Fibroblast of skin of abdomen (primary cell): ENCODE measurements at places on chromosomes 1 and 21.
A peak's percentile ranks its signal among the peaks of the same experiment; 100 is the strongest.

- no peak for DNase-seq
Measured at GRCh38 chr1:31886866-31887265, 51.3 kb downstream of the PTP4A2 start.

- no peak for DNase-seq
Measured at GRCh38 chr1:15042866-15043265, 110.7 kb upstream of the TMEM51 start.

- DNase-seq: no peak
Measured at GRCh38 chr1:39640861-39641260, 1.4 kb upstream of the HEYL start.

- no peak for DNase-seq
Measured at GRCh38 chr1:40980068-40980452, 564 bp downstream of the CTPS1 start.

GRCh38 chr21:30480145-30480544 lies at the start of gene KRTAP19-1:
Gene KRTAP19-1 (minus strand): TSS chr21:30480367. CDS start chr21:30480317, 50 bp downstream.
- no peak for DNase-seq

DNA sequence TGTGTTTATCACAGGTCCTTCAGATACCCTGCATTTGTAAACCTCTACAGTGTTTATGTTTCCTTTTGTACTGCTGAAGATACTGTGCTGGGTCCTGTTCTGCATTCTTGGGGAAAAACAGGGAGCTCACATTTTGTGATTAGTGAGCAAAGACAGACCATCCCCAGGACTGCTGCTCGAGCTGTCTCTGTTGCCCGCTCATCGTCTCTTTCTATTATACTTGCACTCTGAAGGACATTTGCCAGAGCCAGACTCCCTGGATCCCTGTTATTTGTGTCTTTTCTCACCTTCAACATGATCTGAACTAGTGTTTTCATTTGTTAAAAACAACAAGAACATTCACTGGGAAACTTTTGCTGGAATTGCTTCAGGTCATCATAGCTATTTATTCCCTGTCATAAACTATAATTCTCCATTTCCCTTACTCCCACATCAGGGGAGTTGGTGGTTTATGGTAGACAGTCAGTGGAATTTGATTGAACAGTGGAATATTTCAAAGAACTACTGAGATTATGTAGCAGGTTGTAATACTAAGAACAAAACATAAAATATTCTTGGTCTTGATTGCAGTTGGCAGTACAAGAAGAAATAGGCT lies 53.0 kb downstream of the PRRX1 start:
- DNase-seq: no peak

GRCh38 chr1:109901524-109902145 lies 9.0 kb upstream of the CSF1 start:
- DNase-seq: no peak

- peak; percentile 91 for DNase-seq
Measured at GRCh38 chr21:37338671-37339551, 27.7 kb upstream of the DYRK1A start.

- DNase-seq: peak; percentile 91
Measured at GRCh38 chr1:66575739-66576138, 41.8 kb downstream of the SGIP1 start.
